ENCODE measurements at places on chromosomes 16 and 17.

- no peak for DNase-seq
Observed at GRCh38 chr16:84756830-84757229, 57.0 kb downstream of the USP10 start.

DNA sequence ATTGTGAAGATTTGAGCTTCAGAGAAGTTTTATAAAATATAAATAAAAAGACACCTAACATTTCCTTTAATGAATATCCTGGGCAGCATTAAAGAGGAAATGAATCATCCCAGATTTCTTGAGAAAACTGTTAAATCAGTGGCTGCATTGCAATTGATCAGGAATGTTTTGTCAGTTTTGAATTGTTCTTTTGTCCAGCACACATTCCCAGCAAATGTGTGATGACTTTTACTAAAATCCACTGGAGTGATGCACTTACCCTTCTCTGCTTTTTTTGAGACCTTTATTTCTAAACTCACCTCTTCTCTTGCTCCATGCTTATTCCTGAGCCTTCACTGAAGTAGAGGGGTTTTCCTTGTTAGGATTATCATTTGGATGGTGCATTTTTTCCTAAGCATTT, 1307.2 kb downstream of the CDH8 start:
- DNase-seq = no peak

- no peak for DNase-seq
Observed at GRCh38 chr16:5442986-5443385, 345.4 kb upstream of the EEF2KMT start.

DNA sequence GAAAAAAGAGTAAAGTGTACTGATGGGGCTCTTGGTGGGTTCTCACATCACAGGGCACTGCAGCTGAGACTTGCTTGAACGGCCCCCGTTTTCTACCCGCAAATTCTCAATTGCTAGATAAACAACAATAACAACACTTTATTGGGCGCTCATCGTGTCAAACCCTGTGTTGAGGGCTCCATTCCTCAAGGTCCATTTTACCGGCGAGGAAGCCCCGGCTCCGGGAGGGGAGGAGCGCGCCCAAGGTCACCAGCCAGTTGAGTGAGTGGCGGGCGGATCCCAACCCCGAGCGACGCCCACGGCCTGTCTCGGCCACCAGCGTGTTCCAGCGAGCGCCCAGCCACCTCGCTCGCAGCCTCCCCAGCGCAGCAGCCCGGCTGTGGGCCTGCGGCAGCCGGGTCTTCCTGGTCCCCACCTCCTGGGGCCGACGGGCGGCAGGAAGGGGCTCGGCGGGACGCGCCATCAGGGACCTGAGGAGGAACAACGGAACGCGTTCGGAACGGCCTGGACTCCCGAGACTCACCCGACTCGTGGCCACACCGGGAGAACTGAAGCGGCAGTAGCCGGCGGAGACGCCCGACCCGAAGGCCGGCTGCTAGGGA, 373 bp downstream of the CMC2 start:
- peak; percentile 58 for DNase-seq

DNA sequence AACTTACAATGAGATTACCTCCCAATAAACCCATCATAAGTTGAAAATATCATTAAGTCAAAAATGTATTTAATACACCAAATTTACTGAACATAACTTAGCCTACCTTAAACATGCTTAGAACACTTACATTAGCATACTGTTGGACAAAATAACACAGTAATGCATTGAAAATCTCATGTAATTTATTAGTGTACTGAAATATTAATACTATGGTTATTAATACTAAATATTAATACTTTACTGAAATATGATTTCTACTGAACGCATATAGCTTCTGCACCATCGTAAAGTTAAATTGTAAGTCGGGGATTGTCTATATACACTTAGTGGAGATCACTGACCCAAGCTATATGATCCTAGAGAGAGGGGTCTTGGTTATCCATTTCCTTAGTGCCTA, 4.3 kb downstream of the USP32 start:
- no peak for DNase-seq

Measured in stimulated activated CD8-positive, alpha-beta memory T cell treated with anti-CD3 and anti-CD28 coated beads, Interleukin-4, amount 100 ng/mL, for 4 hours (primary cell).